ENCODE measurements at places on chromosomes 3 and 15.

- no peak overlapping the region for H3K4me3 ChIP-seq
- no peak for DNase-seq
- H3K4me1 ChIP-seq = no peaks in the 10 kb centered on the region
- no peaks in the 10 kb centered on the region for H3K27me3 ChIP-seq
Observed at GRCh38 chr15:75114796-75115195, 86.9 kb upstream of the C15orf39 start.

- no peak for DNase-seq
- H3K4me3 ChIP-seq = no peak overlapping the region
Observed at GRCh38 chr3:36843065-36844051, 79.0 kb upstream of the DCLK3 start.

- no peaks in the 10 kb centered on the region for H3K4me1 ChIP-seq
- no peaks in the 10 kb centered on the region for H3K27me3 ChIP-seq
- no peak for DNase-seq
- no peak overlapping the region for H3K4me3 ChIP-seq
Observed at GRCh38 chr3:185837414-185837813, 12.6 kb upstream of the IGF2BP2 start.

- H3K36me3 ChIP-seq = no peaks in the 10 kb centered on the region
- no peak for DNase-seq
- H3K4me3 ChIP-seq = no peak overlapping the region
- no peaks in the 10 kb centered on the region for H3K4me1 ChIP-seq
- no peaks in the 10 kb centered on the region for H3K27me3 ChIP-seq
- no peak overlapping the region for H3K27ac ChIP-seq
Observed at GRCh38 chr3:61570813-61571212, 9.4 kb downstream of the PTPRG start.

DNA sequence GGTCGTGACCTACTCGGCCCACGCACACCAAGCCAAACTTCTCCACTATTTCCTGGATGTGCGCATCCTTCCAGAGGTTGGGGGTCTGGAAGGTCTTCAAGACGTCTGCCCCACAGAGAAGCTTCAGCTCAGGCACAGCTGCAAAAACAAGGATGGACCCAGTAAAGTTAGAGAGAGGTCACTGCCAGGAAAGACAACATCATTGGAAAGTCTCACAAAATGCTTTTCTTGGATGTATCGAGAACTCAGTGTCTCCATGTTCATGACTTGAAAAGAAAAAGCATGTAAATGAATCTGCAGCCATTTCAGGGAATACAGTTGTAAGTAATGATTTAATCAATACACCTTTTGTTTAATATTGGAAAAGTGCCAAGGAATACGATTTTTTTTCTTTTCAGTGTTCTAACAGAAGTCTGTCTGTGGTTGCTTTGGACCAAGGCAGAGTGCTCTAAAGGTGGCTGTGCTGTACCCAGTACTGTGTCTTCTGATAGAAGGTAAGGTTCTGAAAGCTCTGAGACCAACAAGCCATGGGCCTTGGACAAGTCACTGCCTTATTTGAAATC lies 21.8 kb upstream of the RBP1 start:
- no peak overlapping the region for H3K4me3 ChIP-seq
- no peak for DNase-seq
- H3K27ac ChIP-seq = peak overlapping the region; percentile 48
- no peaks in the 10 kb centered on the region for H3K36me3 ChIP-seq
- no peaks in the 10 kb centered on the region for H3K27me3 ChIP-seq

DNA sequence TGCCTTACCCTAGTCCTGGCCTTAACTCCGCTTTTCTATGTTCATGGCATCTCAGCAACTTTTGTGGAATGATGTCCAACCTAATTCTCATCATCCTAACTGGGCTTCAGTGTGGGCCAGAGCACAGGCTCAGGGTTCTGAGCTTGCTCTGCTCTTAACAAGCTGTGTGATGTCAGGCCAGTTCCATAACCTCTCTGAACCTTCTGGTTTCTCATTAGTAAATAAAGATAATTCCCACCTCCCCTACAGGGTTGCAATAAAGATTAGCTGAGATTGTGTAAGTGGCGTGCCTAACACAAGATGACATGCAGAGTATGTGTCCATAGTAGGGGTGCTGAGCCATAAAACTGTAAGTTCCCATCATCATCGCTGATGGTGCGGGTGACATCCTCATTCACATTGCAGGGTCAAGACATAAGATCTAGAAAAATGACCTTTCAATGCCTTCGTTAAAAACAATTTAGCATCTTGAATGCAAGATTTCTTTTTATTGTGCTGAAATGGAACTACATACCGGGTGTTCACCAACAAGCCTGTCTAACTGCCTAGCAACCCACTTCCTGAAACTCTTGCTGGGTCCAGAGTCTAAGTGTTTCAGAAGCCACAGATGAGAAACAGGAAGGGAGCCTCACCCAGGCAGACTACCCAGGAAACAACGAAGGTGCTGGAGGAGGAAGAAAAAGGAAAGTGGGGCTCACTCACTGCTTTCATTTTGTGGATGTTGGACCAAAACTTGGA lies 36.2 kb downstream of the CDCP1 start:
- H3K27ac ChIP-seq = no peak overlapping the region
- no peak overlapping the region for H3K4me3 ChIP-seq
- no peaks in the 10 kb centered on the region for H3K27me3 ChIP-seq

DNA sequence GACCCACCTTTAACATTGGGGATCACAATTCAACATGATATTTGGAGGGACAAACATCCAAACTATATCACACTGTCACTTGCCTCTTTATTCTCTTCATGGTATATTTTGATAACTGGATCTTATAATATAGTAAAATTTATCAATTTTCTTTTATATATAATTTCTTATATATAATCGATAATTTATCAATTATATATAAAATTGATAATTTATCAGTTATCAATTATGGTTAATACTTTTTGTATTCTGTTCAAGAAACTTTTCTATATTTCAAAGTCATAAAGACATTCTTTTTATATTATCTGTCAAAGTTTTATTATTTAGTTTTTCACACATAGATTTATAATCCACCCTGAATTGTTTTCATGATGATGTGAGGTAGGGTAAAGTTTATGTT lies 132.9 kb downstream of the ZNF280D start:
- no peak overlapping the region for H3K27ac ChIP-seq
- H3K4me3 ChIP-seq = no peak overlapping the region
- H3K27me3 ChIP-seq = no peaks in the 10 kb centered on the region
- H3K36me3 ChIP-seq = no peaks in the 10 kb centered on the region

GRCh38 chr15:55289011-55289745 lies 435 bp downstream of the RAB27A start:
- H3K4me1 ChIP-seq = no peaks in the 10 kb centered on the region
- H3K27ac ChIP-seq = peak overlapping the region; percentile 98
- DNase-seq = no peak

DNA sequence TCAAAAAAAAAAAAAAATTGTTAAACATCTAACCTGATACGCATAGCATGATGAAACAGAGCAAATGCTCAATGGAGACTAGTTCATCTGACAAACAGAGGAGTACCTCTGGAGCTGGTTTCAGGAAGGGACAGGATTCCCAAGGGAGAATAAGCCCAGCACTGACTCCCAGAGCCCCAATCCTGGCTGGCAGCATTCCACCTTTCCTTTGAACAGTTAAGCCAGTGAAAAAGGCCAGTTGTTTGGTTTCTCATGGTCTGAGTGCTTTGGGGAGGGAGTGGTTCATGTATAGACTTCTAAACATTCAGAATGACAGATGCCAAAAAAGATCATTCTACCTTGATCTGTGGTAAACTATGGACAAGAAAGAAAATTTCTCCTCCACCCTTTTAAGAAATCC lies 277.9 kb upstream of the RARB start:
- no peaks in the 10 kb centered on the region for H3K27me3 ChIP-seq
- no peak overlapping the region for H3K4me3 ChIP-seq
- no peak for DNase-seq
- H3K4me1 ChIP-seq = no peaks in the 10 kb centered on the region

- no peaks in the 10 kb centered on the region for H3K36me3 ChIP-seq
- H3K27ac ChIP-seq = no peak overlapping the region
- no peaks in the 10 kb centered on the region for H3K4me1 ChIP-seq
- no peaks in the 10 kb centered on the region for H3K27me3 ChIP-seq
Observed at GRCh38 chr15:58524247-58524646, 92.5 kb downstream of the LIPC start.

GRCh38 chr15:92808598-92809063 lies 91.5 kb upstream of the CHD2 start:
- H3K4me3 ChIP-seq = peak overlapping the region; percentile 67
- H3K36me3 ChIP-seq = no peaks in the 10 kb centered on the region
- H3K4me1 ChIP-seq = peaks cover 13% of the 10 kb centered on the region
- H3K27ac ChIP-seq = peak overlapping the region; percentile 97
- DNase-seq = peak; percentile 75

- no peaks in the 10 kb centered on the region for H3K27me3 ChIP-seq
- no peaks in the 10 kb centered on the region for H3K4me1 ChIP-seq
- H3K4me3 ChIP-seq = no peak overlapping the region
- H3K27ac ChIP-seq = no peak overlapping the region
- DNase-seq = no peak
- no peaks in the 10 kb centered on the region for H3K36me3 ChIP-seq
Observed at GRCh38 chr3:65967451-65967850, 71.3 kb downstream of the MAGI1 start.

- no peak for DNase-seq
- H3K36me3 ChIP-seq = no peaks in the 10 kb centered on the region
- no peak overlapping the region for H3K27ac ChIP-seq
- no peaks in the 10 kb centered on the region for H3K4me1 ChIP-seq
- no peak overlapping the region for H3K4me3 ChIP-seq
Observed at GRCh38 chr3:89434621-89435380, 327.4 kb downstream of the EPHA3 start.

DNA sequence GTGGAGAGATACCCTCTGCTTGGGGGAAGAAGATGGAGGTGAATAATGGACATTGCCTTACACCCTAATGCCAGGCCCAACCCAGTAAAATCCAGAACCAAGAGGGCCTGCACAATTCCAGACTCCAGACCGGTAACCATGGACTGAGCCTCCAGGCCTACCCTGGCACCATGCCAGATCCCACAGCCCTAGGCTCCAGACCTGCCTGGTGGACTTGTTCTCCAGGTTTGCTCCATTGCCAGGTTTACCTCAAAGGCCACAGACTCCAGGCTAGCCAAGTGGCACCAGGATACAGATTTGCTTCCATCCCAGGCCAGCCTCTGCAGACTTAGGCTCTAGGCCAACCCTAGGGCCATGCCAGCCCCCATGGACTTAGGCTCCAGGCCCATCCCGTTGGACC lies 14.0 kb downstream of the PLCH1 start:
- H3K4me3 ChIP-seq = no peak overlapping the region
- no peaks in the 10 kb centered on the region for H3K4me1 ChIP-seq
- DNase-seq = peak; percentile 64
- peak overlapping the region; percentile 38 for H3K27ac ChIP-seq

- H3K36me3 ChIP-seq = no peaks in the 10 kb centered on the region
- H3K4me3 ChIP-seq = no peak overlapping the region
- no peaks in the 10 kb centered on the region for H3K27me3 ChIP-seq
- no peak overlapping the region for H3K27ac ChIP-seq
- DNase-seq = no peak
- no peaks in the 10 kb centered on the region for H3K4me1 ChIP-seq
Observed at GRCh38 chr15:87866961-87867360, 389.6 kb downstream of the NTRK3 start.

DNA sequence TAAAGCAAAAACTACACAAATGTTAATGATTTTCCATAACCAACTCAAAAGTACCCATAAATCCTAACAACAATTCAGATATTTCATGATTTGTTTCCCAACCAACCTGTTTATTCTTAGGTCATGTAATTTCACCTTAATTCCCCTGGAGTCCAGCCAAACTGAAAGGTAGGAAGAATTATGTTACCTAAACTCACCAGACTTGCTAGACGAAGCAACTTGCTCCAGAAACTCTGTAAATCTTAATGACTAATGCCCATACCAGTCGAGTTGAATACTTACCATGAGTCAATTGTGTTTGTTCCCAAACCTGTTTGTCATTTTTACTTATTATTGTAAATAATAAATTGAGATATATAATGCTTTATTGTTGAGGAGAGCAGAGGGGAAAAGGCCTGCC lies 1030.0 kb downstream of the TBL1XR1 start:
- H3K27ac ChIP-seq = no peak overlapping the region
- H3K36me3 ChIP-seq = no peaks in the 10 kb centered on the region
- no peaks in the 10 kb centered on the region for H3K4me1 ChIP-seq
- no peak for DNase-seq

DNA sequence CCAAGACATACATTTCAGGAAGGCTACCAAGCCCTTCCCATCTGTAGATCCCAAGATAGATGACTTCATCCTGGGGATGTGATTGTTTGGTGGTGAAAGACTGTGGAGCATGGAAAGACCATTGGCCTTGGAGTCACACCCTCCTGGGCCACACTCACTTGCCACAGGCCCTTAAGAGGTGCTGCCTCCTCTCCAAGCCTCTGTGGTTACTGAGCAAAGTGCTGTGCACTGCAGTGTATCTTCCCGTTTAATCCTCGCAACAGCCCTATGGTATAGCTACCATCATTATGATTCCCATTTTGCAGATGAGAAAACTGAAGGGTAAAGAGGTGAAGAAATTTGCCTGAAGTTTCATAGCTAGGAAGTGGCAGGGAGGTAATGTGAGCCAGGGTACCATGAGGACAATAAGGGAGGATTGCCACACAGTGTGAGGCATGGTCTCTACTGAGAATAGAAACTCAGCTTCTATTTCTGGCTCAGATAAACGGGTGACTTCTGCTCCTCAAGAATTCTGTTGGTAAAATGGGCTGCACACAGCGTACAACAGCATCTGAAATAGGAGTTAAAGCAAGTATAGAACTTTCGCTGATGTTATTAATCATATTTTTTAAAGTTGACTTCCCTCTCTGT lies 23.9 kb upstream of the RHO start:
- H3K4me3 ChIP-seq = no peak overlapping the region
- peaks cover 10% of the 10 kb centered on the region for H3K4me1 ChIP-seq
- H3K27me3 ChIP-seq = no peaks in the 10 kb centered on the region
- DNase-seq = no peak

DNA sequence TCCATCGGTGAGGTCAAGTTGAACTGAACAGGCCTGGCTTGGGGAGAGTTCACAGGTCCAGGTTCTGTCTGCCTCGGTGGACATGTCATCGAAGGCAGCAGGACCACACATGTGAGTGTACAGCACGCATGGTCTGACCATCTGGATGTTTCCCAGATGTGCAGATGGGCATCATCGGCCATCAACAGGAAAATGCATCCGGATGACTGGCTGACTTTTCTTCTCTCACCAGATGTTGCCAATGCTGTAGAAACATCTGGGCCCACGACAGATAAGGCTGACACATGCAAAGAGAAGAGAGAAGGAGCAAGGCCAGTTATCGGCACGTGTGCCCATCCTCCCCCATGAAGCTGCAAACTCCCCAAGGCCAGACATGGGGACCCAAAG lies 45.1 kb downstream of the NOX5 start:
- no peak overlapping the region for H3K4me3 ChIP-seq
- no peaks in the 10 kb centered on the region for H3K4me1 ChIP-seq
- H3K27ac ChIP-seq = no peak overlapping the region

- H3K4me1 ChIP-seq = no peaks in the 10 kb centered on the region
- H3K27ac ChIP-seq = no peak overlapping the region
- no peak overlapping the region for H3K4me3 ChIP-seq
- H3K36me3 ChIP-seq = peaks cover 12% of the 10 kb centered on the region
Observed at GRCh38 chr3:12593473-12593872, 36.6 kb downstream of the MKRN2 start.

Measured in breast epithelium (tissue), 4 donors.